ENCODE measurements at places on chromosomes 7 and 10. TPM values are rescaled to one million over a fixed set of nuclear protein-coding genes. Genes with fewer than 3 reads are reported as not detected.

VWC2 gene
- polyA plus RNA-seq, result not detected

NUTM2B gene
- 1.0 TPM for polyA plus RNA-seq

ELOVL3 gene
- not detected for polyA plus RNA-seq

IQUB gene
- not detected for polyA plus RNA-seq

TRIM50 gene
- 0.38 TPM for polyA plus RNA-seq

NCF1 gene
- 0.87 TPM for polyA plus RNA-seq
